T-helper 17 cell (primary cell): ENCODE measurements at places on chromosomes 7 and 10. TPM values are rescaled to one million over a fixed set of nuclear protein-coding genes. Genes with fewer than 3 reads are reported as not detected.

- H3K27ac ChIP-seq = peak overlapping the region; percentile 98
- H3K36me3 ChIP-seq = peaks cover 20% of the 10 kb centered on the region
- no peak for DNase-seq
- peak overlapping the region; percentile 98 for H3K4me3 ChIP-seq
- H3K4me1 ChIP-seq = peaks cover 34% of the 10 kb centered on the region
Observed at GRCh38 chr7:5526100-5526905, 102.7 kb upstream of the TNRC18 start.

GRCh38 chr7:116510795-116511194 is 11.3 kb downstream of the CAV2 start:
- H3K36me3 ChIP-seq = peaks cover 3% of the 10 kb centered on the region
- H3K27ac ChIP-seq = no peak overlapping the region
- no peak overlapping the region for H3K4me3 ChIP-seq
- H3K27me3 ChIP-seq = peaks cover 24% of the 10 kb centered on the region
- DNase-seq = no peak

DNA sequence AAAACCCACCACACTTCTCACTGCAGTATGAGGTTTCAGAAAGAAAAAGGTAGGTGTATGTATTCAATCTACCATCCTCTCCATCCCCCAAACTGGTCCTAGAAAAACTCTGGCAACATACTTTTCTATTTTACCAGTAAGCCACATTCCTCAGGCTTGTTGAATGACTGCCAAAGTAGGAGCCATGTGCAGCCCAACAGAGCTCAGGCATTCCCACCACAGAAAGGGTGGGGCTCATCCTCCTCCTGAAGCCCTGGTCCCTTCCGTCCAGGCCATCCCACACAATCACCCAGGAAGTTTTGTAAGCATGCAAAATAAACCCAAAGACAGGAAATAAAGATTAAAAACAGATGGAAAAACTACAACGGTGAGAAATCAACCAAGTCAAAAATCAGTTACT is 57.2 kb downstream of the MAD1L1 start:
- peaks cover 4% of the 10 kb centered on the region for H3K36me3 ChIP-seq
- no peaks in the 10 kb centered on the region for H3K27me3 ChIP-seq
- H3K4me3 ChIP-seq = no peak overlapping the region
- H3K27ac ChIP-seq = no peak overlapping the region
- peaks cover 7% of the 10 kb centered on the region for H3K4me1 ChIP-seq

- no peak for DNase-seq
- H3K4me3 ChIP-seq = peak overlapping the region; percentile 96
- peaks cover 2% of the 10 kb centered on the region for H3K36me3 ChIP-seq
- H3K27ac ChIP-seq = peak overlapping the region; percentile 97
Observed at GRCh38 chr10:70169649-70170364, 507 bp downstream of the SAR1A start.

DNA sequence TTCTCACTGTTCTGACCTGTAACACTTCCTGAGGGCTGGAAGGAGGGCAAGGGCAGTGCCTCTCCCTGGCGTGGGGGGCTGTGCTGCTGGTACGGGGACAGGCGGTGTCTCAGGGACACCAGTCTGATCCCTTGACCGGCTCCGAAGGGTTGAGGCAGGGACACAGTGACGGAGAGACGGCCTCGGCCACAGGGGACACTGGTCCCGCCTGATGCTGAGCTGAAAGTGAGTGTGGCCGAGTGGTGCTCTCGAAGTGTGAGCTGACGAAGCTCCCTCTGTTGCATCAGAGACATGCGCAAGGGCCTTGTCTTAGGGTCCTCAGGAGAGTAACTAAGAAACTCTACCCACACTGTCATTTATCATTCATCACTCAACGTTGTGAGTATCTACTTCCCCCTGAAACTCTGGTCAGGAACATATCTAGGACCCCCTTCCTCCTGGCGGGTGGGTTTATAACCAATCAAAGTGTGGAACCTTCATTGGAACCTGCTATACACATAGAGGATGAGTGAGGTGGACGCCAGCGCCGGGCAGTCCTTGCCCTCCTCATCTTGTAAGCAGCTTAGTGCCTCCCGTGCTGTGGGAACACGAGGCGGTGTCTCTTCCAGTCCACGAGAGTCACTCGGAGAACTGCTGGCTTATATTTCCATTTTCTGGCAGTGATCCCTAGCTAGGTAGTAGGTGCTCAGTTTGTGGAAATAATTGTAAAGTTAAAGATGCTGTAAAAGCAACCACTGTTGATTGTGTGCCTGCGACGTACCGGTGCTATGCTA is 283.1 kb downstream of the DNAJB6 start:
- no peaks in the 10 kb centered on the region for H3K36me3 ChIP-seq
- H3K27me3 ChIP-seq = no peaks in the 10 kb centered on the region
- H3K4me1 ChIP-seq = peaks cover 14% of the 10 kb centered on the region
- H3K4me3 ChIP-seq = no peak overlapping the region

- no peaks in the 10 kb centered on the region for H3K4me1 ChIP-seq
- no peak overlapping the region for H3K27ac ChIP-seq
- H3K4me3 ChIP-seq = no peak overlapping the region
- H3K36me3 ChIP-seq = no peaks in the 10 kb centered on the region
- DNase-seq = no peak
Observed at GRCh38 chr7:144473908-144474307, 70.4 kb upstream of the NOBOX start.

GRCh38 chr7:114657279-114657678 is 242.7 kb downstream of the FOXP2 start:
- H3K4me3 ChIP-seq = no peak overlapping the region
- no peak for DNase-seq
- H3K36me3 ChIP-seq = no peaks in the 10 kb centered on the region

GRCh38 chr7:105309235-105310169 is 79.2 kb downstream of the SRPK2 start:
- no peaks in the 10 kb centered on the region for H3K36me3 ChIP-seq
- DNase-seq = no peak
- no peaks in the 10 kb centered on the region for H3K27me3 ChIP-seq
- H3K4me3 ChIP-seq = no peak overlapping the region
- peaks cover 42% of the 10 kb centered on the region for H3K4me1 ChIP-seq

DNA sequence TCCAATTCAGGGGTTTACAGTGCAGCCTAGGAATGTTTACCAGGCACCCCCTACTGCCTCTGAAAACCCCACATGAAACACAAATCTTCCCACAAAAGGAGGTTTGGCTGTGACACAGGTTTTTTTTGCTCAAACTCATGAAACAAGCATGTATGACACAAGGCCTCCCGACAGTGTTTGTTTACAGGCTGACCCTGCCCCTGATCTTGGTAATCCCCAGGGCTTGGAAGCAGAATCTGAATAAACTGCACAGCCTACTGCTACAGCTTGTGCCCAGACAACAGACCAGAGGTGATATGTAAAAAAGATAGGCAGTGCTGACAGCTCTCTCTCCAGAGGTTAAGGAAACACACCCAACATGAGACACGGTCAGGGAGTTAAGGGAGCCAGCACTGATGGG is 184.2 kb downstream of the KMT2E start:
- no peaks in the 10 kb centered on the region for H3K27me3 ChIP-seq
- H3K4me1 ChIP-seq = peaks cover 12% of the 10 kb centered on the region
- no peak overlapping the region for H3K4me3 ChIP-seq
- peaks cover 6% of the 10 kb centered on the region for H3K36me3 ChIP-seq
- H3K27ac ChIP-seq = peak overlapping the region; percentile 8

- H3K36me3 ChIP-seq = no peaks in the 10 kb centered on the region
- H3K4me1 ChIP-seq = no peaks in the 10 kb centered on the region
- DNase-seq = no peak
- H3K27me3 ChIP-seq = peaks cover 14% of the 10 kb centered on the region
Observed at GRCh38 chr10:111579473-111579872, 502.6 kb downstream of the ADRA2A start.

- H3K36me3 ChIP-seq = peaks cover 2% of the 10 kb centered on the region
- DNase-seq = no peak
- H3K27me3 ChIP-seq = no peaks in the 10 kb centered on the region
- H3K4me3 ChIP-seq = no peak overlapping the region
Observed at GRCh38 chr10:18359812-18360211, 219.6 kb downstream of the CACNB2 start.

GRCh38 chr10:101777619-101778145 is 1.8 kb upstream of the FGF8 start:
- H3K36me3 ChIP-seq = peaks cover 5% of the 10 kb centered on the region
- H3K4me3 ChIP-seq = peak overlapping the region; percentile 88
- no peak overlapping the region for H3K27ac ChIP-seq
- H3K27me3 ChIP-seq = peaks cover 56% of the 10 kb centered on the region
- peaks cover 46% of the 10 kb centered on the region for H3K4me1 ChIP-seq
- no peak for DNase-seq

- no peaks in the 10 kb centered on the region for H3K4me1 ChIP-seq
- no peak overlapping the region for H3K27ac ChIP-seq
- H3K27me3 ChIP-seq = peaks cover 32% of the 10 kb centered on the region
- no peak overlapping the region for H3K4me3 ChIP-seq
- no peak for DNase-seq
Observed at GRCh38 chr7:48296966-48297365, 125.7 kb downstream of the ABCA13 start.

DNA sequence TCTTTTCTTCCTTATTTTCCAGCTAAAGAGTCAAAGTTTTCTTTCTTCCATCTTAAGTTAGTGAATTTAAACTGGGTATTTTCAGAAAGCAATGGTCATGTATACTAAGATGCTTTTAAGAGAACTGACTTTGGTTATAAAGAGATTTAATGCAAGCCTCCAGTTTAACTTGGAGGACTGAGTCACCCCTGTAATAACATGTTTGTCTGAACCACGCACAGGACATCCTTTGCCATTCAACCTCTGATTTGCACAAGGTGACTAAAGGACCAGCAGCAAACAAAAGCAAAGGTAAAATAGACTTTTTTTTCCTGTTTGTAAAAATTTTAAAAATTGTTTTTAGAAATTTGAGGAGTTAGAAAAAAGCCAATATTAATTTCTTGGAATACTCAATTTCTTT is 2.9 kb downstream of the HYAL4 start:
- peaks cover 24% of the 10 kb centered on the region for H3K27me3 ChIP-seq
- DNase-seq = no peak
- H3K4me1 ChIP-seq = no peaks in the 10 kb centered on the region
- H3K27ac ChIP-seq = no peak overlapping the region

Gene OPN1SW
- not detected for total RNA-seq

Gene GLCCI1
- 43.5 TPM for total RNA-seq

Gene TLX1
- total RNA-seq = not detected

Gene H2BK1
- total RNA-seq = 4.1 TPM

Gene ANKRD30A
- not detected for total RNA-seq
